Jurkat, Clone E6-1 (cell line): ENCODE measurements at places on chromosomes 2 and 18.

- DNase-seq = no peak
Observed at GRCh38 chr2:88637464-88637863, 10.2 kb upstream of the EIF2AK3 start.

DNA sequence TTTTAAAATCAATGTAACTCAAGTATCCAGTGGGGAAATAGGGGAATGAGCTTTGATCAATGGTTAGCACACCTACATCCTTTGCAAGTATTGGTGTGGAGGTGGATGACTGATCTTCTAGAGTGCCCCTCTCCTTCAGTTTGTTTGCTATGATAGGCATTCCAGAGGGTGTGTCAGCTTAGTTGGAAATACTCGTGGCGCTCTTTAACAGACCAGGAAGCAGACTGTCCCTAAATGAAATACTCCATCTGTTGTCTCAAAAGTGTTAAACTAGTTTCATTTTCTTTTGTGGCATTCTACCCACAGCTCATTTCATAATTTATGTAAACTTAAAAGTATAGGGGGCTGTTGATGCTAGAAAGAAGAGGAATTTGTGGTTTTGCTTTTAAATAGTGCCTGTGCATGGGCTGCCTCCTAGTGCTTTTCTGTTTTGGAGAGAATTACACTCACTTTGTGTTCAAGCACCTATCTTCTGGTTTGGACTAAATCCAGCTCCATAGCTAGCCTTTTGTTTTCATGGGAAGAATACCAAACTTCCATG, 66.2 kb downstream of the STAT1 start:
- DNase-seq = peak; percentile 84

- DNase-seq = no peak
Observed at GRCh38 chr2:162233197-162233596, 10.0 kb downstream of the FAP start.

DNA sequence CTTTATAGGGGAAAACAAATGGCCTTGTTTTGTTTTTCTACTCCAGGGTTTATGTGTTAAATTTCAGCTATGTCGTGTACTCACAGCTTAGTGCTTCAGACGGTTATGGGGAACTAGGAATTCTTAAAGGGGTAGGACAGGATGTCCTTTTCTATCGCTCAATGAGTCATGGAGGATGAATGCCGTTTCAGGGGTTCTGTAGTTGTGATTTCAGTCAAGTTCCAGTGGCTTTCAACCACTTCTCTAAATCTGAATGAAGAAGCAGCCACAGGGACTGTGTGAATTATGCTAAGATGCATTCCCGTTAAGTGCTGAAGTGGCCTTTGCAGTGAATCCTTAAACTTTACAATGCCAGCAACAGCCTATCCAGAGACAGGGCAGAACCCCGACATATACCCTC, 1231.7 kb upstream of the ZEB2 start:
- DNase-seq = no peak

- no peak for DNase-seq
Observed at GRCh38 chr18:66994790-66995189, 390.9 kb upstream of the CDH19 start.

- DNase-seq = no peak
Observed at GRCh38 chr18:71529703-71530303, 1014.3 kb downstream of the CBLN2 start.

GRCh38 chr2:47386551-47386950, 16.4 kb upstream of the MSH2 start:
- no peak for DNase-seq

DNA sequence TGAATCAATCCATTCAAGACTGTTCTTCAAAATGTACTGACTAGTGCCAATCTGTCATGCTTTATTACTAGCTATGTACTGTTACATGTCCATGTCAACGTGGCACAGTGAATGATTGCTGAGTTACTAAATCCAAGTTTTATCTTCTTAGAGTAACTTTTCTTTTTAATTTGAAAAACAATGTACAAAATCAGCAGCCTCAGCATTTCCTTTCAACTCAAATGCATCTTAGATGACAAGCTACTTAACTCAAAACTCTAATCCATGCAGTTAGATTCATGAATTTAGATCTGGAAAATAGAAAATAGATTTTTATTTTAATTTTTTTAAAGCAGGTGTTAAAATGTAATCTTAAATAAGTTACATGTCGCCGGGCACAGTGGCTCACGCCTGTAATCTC, 174.2 kb downstream of the CAPN13 start:
- no peak for DNase-seq

- no peak for DNase-seq
Observed at GRCh38 chr2:31259075-31259474, 25.1 kb downstream of the EHD3 start.

DNA sequence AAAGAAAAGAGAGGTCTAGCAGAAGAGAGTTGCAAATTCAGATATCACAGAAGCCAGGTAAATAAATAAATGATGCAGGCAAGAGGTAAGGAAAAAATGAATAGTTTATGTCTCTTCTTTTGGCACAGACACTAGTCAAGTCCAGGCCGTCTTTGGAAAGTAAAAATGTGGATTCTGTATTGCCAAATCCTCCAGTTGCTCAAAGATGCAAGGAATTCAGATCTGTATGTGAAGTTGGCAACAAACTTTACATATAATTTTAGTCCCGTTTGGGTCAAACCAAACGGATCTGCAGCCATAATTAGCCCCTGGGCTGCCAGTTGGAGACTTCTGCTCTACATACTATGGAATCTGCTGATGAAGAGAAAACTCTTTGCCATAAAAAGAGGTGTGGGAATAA, 200.5 kb upstream of the RND3 start:
- no peak for DNase-seq

DNA sequence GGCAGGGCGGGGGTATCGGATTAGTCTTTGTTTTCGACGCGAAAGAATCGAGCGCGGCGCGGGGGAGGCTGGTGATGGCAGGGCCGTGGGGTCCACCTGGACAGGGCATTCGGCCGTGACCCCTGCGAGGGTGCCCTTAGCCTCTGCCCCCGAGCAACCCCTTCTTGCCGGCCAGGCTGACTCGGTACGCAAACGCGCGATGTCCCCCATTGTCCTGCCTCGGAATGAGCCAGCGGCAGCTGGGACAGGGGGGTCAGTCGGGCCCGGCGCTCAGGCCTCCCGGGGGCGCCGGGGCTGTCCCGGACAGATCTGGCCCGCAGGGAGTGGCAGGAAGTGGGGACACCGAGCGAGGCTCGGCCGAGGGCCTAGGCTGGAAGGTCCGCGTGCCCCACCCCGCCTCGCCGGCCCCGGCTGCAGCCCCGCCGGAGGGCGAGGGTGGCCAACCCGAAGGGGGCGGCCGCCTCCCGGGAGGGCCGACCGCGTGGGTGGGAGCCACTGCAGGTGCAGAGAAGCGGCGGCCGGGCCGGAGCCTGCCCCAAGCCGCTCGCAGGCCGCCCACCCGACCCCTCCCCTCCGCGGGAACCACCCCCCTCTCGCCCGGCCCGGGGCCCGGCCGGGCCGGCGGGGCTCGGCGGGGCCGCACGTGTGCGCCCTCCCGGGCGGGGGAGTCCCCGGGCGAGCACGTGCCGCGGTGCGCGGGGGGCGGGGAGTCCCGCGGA, at the start of gene TET3:
TSS of gene TET3 (plus strand) at position 708 of the 719 bp plus-strand sequence. CDS start 1,494 bp downstream, outside the sequence.
- DNase-seq = no peak

GRCh38 chr2:82330155-82330554, 2025.6 kb upstream of the LRRTM1 start:
- no peak for DNase-seq

- no peak for DNase-seq
Observed at GRCh38 chr2:75637568-75637967, 9.0 kb upstream of the MRPL19 start.

- DNase-seq = no peak
Observed at GRCh38 chr2:120123090-120123489, 100.1 kb downstream of the TMEM185B start.

GRCh38 chr18:11861583-11862288, 10.5 kb downstream of the CHMP1B start:
- DNase-seq = no peak

GRCh38 chr2:40458271-40458794, 6.4 kb upstream of the SLC8A1 start:
- no peak for DNase-seq

- no peak for DNase-seq
Observed at GRCh38 chr18:21257386-21257785, 15.4 kb downstream of the GREB1L start.

GRCh38 chr18:6566338-6566911, 151.7 kb upstream of the L3MBTL4 start:
- DNase-seq = peak; percentile 16

DNA sequence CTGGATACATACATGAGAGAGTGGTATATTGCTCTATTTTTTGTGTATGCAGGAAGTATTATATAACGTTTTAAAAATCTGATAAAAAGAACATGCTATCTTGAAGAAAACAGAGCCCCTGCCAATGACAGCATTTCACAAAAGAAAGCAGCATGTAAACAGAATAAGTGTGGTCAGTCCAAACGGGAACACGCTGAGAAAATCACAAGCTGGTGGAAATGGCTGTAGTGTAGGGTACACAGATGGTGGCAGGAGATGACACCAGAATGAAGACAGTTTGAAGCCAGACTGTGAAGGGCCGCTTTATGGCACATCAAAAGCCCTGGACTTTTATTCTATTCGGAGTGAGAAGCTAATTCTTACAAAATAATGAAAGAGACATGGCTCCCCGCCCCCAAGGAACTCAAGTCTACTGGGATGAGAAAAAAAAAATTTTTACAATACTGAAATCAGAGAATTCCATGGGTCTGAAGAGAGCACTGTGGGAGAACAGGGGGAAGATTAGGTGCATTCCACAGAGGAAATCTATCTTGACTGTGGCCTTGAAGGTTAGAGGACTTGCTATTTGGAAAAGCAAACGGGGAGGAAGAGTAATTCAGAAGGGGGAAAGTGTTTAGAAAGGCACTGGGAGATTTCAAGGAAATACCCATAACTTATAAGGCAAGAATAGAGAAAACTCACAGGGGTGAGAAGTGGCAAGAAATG, 217.7 kb upstream of the SMAD7 start:
- DNase-seq = no peak

DNA sequence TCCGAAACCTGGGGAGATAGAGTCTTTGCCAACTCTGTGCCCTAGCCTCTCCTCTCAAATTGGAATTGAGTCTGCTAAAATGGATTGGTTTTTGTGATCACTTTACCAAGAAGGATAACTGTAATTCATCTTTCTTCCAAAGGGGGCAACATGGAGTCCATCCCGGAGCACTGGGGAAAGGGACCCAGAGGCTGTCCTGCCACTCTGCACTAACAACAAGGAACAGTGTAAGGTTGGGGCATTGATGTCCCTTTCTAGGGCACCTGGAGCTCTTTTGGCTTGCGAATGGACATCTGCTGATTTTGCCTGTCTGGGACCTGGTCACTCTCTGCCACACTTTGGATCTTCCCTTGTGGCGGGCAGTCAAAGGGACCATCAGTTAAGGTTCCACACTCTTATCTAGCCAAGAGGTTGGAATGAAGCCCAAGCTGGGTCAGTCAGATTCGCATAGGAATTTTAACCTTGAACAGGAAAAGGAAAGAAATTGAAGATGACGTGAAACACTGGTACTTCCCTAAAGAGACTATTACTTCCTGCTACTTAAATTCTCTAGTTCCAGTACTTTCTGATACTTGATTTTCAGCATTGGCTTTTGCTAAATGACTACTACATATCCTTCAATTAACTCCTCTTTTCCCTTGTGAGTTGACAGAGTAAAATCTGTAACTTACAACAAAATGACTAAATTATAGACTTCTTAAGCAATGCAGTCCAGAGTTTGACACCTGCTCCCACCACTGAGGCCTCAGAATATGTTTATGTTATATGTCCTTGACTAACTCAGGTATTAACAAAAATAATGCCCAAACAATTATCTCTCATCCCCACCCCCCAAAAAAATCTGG, 64.7 kb upstream of the KLF7 start:
- peak; percentile 19 for DNase-seq

GRCh38 chr2:200525882-200526651, at the start of gene SGO2:
TSS of gene SGO2 (plus strand) at chr2:200526207. CDS start at chr2:200532976, 6,769 bp downstream.
- DNase-seq = peak; percentile 96

GRCh38 chr18:74221081-74221480, 70.7 kb downstream of the CYB5A start:
- no peak for DNase-seq

GRCh38 chr18:46624127-46624526, 32.9 kb downstream of the LOXHD1 start:
- no peak for DNase-seq

DNA sequence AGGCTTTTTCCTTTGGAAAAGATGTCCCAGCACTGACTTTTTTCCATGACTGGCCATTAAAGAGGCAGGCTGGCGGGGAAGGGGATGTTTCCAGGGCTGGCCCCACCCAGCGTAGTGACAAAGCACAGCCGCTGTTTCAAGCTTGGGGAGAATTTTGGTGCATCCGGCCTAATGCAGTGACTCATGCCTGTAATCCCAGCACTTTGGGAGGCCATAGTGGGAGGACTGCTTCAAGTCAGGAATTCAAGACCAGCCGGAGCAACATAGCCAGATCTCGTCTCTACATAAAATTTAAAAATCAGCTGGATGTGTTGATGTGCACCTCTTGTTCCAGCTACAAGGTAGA, 78.0 kb upstream of the SH3BP4 start:
- no peak for DNase-seq

DNA sequence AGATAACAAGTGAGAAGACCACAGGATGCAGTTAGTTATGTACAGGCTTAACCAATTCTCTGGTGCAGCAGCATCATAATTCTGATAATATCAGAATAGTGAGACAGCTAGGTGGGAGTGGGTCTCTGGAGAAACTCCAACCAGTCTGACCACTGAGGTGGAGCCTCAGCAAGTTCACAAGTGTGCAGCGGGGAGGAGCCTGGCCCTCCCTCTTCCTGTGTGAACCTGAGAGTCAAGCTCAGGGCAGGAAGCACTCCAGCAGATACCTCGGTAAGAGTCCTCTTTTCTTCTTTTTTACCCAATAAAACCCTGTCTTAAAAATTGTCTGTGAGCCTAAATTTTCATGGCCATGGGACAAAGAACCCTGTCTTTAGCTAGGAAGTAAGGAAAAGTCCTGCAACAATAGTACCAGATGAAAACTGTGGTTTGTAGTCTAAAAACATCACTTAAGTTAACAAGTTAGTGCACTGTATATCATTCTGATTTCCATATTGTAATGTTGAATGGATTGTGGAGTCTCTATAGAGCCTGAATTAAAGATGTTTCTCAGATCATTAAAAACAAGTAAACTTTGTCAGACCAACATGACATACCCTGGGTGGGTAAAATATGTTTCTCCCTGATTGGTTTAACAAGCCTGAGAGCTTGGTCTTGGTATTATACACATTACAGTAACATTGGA, 370.8 kb downstream of the TMEM182 start:
- peak; percentile 14 for DNase-seq

DNA sequence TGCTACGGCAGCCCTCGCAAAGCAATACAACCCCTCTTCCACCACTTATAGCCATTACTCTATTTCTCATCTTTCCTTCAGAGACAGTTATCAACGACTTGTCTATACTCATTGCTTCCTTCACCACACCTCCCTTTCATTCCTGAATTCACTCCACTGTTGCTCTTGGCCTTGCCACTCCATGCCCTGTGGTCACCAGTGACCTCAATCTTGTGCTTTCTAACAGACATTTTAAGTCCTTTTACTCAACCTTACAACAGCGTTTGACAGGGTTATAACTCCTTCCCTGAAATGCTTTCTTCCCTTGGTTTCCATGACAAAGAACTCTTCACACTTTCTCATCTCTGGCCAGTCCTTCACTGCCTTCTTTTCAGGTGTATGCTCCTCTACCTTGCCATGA, 90.6 kb upstream of the CCDC141 start:
- no peak for DNase-seq
